ENCODE measurements at places on chromosomes 16 and 17.
A peak's percentile ranks its signal among the peaks of the same experiment; 100 is the strongest.

- no peak for DNase-seq
Measured at GRCh38 chr17:19712436-19713004, 3.9 kb downstream of the SLC47A2 start.

- DNase-seq = peak; percentile 91
Measured at GRCh38 chr16:23452572-23453337, at the start of gene COG7. COG7 (minus strand) TSS chr16:23453189; CDS start chr16:23452994, 195 bp downstream.

DNA sequence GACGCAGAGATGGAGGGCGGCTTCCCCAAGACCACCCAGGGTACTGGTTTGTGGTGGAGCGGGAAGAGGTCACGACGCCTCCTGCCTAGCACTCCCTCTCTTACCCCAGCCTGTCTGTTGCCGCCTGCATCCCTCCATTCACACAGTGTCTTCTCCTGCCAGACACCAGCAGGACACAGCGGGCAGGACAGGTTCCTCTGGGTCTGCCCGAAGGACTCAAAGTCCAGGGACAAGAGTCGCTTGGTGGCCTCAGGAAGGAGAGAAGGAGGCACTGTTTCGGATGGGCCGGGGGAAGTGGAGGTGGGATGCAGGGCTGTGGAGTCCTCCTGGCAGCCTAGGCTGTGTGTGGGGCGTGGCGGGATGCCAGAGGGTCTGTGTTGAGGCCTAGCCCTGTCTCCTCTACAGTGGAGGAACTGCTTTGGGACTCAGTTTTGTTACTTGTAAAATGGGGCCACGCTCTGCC is 19.6 kb upstream of the TNS4 start:
- no peak for DNase-seq

DNA sequence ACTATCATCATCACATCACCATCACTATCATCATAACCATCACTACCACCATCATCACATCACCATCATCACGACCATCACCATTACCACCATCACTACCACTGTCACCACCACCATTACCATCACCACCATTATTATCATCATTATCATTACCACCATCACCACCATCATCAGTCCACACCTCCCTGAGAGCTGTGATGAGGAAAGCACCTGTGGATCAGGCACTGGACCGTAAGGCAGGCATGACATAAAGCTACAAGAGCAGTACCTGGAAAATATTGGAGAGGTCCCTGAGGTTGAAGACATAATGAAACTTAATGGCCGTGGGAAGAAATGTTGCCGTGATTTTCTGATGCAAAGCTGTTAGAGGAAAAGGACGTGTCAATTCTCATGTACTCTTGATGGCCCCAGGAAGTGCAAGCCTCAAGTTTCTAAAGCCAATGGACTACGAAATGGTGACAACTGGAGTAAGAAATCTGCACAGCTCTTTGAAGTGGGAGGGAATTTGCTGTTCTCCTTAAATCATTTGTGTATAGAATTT is 98.4 kb downstream of the DNAH17 start:
- DNase-seq = no peak

DNA sequence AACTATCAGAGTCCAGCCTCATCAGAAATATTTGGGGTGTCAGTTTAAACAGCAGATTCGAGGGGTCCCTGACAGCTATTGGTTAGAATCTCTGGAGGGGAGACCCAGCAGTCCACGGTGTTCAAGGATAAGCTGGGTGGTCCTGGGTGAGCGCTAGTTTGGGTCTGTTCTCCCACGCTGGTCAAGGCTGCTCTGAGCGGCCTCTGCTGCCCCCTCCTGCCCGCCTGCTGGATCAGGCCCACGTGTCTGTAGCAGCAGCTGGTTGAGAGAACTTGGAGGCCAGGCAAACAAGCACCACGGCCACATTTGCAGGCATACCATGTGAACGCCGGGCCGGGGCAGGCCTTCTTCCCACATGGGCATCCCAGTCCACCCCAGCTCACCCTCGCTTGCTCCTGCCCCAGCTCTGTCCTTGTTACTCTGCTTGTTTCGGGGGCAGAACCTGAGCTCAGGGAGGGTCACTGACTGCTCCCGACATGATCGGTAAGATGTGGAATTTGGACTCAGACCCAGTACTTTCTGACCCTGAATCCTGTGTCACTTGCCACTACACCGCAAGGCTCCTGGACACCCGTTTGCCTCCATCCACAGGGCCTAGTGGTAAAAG is 7.4 kb downstream of the FOXF1 start:
- peak; percentile 71 for DNase-seq

DNA sequence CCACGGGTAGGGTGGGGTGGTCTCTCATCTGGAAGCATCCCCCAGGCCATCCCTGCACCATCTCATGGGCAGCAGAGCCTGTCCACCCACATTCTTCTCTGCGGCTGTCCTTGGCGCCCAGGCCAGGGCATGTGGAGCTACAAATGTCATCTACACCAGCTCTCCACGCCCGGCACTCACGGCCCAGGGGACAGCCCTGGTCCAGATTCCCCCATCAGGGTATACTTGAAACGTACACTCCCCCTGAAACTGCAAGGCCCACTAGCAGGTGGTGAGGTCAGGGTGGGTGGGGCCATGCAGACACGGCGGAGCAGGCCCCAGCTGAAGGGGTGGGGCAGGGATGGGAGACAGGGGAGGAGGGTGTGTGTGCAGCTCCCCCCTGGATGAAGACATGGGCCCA is 3.2 kb upstream of the SOX8 start:
- no peak for DNase-seq

- DNase-seq = no peak
Measured at GRCh38 chr16:8885674-8886592, 3.8 kb downstream of the LITAFD start.

DNA sequence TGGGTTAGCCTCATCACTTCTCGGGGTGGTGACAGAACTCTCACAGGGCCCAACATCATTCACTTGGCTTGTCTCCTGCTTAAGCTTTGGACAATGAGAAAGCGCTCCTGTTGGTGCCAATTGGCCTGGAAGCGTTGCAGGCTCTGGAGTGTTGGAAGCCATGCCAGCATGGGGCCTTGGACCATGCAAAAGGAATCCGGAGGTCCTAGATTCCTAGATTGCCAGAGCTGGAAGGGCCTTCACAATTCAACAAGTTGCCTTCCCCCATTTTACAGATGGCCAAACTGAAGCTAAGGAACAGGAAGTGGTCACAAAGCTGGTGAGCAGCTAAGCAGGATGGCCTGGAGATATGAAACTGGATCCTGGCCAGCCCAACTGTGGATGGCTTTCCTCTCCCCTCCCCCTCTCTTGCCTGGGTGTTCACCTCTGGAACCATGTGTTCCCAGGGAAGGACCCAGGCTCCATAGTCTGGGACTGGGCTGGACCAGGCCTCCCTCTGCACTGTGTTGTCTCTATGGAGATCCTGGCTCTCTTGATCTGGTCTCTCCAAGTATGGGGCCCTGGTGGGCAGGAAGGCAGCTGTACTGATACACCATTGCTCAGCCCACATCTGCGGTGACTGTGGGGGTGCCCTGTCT is 6.0 kb upstream of the IGFBP4 start:
- no peak for DNase-seq

- DNase-seq = no peak
Measured at GRCh38 chr16:2881783-2882649, 999 bp upstream of the FLYWCH2 start.

DNA sequence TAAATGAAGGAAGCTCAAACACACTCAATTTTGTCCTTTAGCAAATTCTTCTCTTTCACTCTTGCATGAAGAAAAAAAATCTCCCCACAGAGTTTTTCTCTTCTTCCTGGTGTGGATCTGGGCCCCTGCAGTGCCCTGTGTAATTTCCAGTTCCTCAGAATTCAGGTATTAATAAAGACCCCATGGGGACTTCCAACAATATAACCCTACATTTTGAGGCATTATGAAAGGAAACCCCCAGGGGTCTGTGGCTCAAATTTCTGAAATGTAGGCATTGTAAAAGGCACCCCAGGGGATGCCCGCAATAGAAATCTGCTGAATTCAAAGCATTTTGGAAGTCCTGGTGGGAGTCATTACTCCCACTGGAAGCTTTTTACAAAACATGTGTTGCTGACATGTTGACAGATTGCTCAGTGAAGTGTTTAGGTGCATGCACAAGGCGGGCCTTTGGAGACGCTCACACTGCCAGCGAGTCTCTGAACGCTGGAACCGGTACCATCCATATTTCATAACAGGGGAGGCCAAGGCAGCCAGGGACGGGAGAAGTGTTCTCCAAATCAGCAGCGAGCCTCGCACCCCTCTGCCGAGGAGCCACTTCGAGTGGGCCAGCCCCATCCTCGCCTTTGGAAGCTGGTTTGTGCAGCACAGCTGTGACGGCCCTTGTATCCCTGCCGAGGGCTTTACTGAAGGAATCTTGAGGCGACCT is 154.0 kb downstream of the ZNF423 start:
- no peak for DNase-seq

DNA sequence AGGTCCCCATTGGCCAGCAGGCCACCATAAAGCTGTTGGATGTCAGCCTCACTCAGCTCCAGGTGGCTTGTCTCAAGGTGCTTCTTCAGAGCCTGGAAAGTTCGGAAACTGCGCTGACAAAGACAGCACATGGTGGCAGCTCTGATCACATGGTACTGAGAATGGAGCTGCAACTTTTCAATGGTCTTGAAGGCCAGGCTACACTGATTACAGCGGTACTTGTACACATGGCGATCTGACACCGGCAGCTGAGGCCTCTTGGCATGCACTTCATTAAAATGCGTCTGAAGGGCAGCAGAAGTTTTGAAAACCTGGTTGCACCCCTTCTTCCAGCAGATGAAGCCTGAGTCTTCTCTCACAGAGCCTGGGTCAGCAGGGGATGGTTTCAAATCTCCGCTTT is 249.7 kb downstream of the ZFHX3 start:
- no peak for DNase-seq

DNA sequence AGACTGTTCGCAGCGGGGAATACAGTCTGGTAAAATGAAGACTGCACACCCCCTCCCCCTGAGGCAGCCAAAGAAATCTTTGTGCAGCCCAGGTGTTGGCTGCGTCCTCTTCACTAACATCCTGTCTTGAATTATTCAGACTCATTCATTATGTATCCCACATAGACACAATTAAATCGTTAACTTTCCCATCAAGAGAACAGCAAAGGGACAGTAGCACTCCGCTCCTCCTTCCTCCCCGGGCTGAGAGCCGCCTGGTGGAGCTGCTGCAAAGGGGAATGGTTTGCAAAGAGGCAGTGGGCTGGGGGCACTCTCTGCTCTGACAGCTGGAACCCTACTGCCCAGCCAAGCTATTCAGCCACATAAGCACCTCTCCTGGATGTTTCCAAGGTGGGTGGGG is 290.0 kb upstream of the SOX9 start:
- DNase-seq = no peak

- DNase-seq = no peak
Measured at GRCh38 chr16:77402118-77402517, 32.7 kb downstream of the ADAMTS18 start.

DNA sequence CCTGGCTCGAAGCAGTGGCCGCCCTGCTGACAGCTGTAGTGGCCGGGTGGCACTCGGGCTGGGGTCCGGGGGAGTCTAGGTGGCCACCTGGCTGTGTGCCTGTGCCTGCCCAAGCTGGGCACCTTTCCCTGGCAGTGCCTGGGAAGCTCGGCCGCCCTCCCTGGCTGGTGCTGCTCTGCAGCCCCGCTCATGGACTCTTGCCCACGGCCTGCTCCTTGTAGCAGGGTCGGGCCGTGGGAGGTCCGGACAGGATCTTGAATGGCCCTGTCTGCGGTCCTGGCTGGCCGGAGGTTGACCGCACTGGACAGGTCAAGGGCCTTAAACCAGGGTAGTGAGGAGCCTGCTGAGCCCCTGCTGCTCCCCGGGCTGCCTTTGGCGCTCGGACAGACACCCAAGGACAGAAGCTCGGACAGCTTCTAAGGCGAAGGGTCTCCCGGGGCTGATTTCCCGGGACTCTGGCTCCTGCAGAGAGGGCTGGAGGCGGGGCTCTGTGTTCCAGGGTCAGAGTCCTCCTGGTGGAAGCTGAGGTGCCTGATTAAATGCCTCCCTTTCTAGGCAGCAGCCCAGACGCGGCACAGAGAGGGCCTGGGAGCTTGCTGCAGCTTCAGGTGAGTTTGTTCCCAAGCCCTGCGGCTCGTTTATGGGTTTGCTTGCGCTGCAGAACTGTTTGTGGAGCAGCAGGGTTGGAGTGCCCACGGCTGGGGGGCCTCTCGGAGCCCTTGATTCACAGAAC is 6.0 kb downstream of the CAPN15 start:
- DNase-seq = no peak

- no peak for DNase-seq
Measured at GRCh38 chr17:16994631-16995030, 22.7 kb upstream of the TNFRSF13B start.

- DNase-seq = no peak
Measured at GRCh38 chr16:76226011-76226410, 51.2 kb upstream of the CNTNAP4 start.

- DNase-seq = no peak
Measured at GRCh38 chr17:13540546-13540945, 61.2 kb downstream of the HS3ST3A1 start.
